Fibroblast of skin of left biceps (primary cell): ENCODE measurements at places on chromosomes 12 and 14.
A peak's percentile ranks its signal among the peaks of the same experiment; 100 is the strongest.

DNA sequence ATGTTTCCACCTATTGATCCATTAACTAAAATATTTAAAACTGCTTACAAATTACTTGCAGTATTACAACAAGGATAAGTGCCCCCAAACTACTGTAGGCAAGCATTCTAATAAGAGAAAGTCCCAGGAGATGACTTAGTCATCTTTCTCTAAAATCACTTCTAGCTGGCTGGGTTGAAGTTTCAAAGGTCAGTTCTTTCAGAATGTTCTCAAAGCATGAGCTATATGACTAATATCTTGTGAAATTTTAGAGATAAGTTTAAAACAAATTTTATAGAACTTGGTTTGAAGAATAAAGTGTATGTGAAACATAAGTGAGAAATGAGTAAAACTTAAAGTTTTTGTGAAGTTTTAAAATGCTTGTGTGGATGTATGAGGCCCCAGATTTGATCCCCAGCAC is 24.3 kb upstream of the OR6J1 start:
- DNase-seq, result no peak

GRCh38 chr12:121205491-121205890 is 4.4 kb upstream of the P2RX4 start:
- no peak for DNase-seq

DNA sequence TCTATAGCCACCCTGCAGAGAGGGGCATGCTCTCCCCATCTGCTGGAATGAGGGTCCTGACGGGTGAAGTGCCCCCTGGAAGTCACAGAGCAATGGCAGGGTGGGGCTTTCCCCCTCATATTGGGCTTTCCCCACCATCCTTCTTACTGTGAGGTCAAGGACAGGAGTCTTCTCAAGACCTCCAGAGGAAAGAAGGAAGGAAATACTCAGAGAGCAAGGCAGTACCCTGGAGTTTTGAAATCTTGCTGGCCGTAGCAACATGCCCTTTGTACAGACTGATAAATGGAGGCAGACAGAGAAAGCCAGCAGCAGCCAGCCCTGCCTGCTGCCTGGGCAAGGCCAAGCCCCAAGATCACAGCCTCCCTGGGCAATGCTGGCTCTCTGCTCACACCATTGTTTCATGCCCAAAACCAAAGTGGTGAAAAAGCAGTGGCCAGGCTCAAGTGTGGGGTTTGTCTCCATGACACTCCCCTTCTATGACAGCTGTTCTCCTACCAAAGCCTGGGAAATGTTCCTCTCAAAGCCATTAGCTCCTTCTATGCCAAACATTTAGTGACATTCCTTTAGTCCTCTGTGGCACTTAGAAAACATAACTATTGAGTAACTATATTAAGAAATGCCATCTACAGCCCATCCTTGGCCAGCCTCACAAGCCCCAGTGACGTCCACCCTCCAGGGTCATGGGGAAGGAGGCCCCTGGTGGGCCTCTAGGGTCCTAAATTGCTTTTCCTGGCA is 13.2 kb upstream of the ITPK1 start:
- no peak for DNase-seq

DNA sequence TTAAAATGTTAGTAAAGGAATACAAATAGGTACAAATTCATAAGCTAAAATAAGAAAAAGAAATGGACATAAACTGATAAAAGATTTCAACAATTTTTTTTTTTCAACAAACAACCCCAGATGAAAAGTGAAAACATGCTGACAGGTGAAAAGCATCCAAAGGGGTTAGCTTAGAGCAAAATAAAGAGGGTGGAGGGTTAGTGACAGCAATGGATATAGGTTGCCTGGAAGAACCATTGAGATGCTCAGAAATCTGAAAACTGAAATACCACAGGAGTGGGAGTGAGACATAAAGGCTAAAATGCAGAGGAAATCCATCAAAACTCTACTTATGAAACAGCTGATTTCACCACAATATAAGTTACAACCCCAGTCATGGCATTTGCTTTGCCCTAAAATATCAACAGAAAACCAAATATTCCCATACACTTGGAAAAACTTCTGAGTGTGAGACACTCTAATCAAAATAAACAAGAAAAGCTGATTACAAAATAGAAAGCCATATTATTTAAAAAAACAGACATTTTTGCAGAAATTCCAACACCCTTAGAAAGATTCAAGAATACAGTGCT is 136.3 kb upstream of the PLEKHG7 start:
- DNase-seq, result no peak

- no peak for DNase-seq
These were observed 43.1 kb downstream of the ZFP36L1 start for GRCh38 chr14:68749487-68750475.

DNA sequence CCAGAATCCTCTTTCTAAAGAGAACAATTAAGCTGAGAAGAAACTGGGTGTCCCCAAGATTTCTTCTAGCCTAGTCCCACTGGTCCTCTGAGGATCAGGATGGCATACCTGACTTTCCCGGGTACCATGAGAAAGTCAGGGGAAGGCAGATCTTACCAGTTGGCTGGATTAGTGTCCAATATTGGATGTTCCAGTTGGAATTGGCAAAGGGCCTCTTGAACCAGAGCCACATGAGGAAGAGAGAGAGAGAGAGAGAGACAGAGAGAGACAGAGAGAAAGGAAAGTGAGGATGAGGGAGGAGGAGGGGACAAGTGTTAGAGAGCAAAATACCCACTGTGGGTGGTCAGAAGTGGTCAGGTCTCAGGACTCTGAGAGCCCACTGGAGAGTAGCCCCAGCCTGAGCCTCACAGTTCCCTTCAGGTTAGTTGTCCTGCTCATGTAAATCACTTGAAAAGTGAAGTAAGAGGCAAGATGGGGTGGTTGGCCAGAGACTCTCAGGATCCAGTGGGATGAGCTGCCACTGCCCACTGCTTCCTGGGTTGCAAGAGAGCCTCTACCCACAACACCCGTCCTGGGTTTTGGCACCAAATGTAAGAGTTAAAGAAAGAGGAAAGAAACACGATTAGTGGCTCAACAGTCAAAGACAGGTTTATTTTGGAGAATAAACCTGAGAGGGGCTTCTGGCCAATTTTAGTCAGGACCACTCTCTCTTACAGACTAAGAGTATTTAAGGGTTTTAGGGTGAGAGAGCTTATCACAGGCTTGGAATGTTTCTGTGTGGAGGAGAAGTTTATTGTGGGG is 28.4 kb upstream of the A2M start:
- DNase-seq, result no peak

DNA sequence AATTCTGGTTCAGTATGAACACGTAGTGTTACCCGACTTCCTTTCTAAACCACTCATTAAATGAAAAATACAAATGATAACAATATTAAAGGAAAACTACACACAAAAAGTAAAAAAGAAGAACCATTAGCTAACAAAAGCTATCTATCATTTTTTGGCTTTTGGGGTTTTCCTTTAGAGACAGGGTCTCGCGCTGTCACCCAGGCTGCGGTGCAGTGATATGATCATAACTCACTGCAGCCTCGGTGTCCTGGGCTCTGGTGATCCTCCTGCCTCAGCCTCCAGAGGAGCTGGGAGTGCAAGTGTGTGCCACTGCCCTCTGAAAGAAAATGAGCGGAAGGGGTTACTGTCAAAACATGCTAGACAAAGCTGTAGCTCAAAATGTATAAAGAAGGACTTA is 238.2 kb upstream of the AVPR1A start:
- DNase-seq, result no peak

- DNase-seq, result no peak
These were observed 290.4 kb downstream of the SLC16A7 start for GRCh38 chr12:59886131-59886733.

DNA sequence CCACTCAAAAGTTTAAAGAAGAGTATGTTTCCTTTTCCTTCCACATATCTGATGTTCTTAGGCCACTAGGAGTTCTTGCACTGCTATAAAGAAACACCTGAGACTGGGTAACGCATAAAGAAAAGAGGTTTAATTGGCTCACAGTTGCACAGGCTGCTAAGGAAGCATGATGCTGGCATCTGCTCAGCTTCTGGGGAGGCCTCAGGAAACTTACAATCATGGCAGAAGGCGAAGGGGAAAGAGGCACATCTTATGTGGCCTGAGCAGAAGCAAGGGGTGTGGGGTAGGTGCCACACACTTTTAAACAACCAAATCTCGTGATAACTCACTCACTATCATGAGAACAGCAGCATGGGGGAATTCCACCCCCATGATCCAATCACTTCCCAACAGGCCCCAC is 7.7 kb upstream of the CRADD start:
- DNase-seq, result no peak

DNA sequence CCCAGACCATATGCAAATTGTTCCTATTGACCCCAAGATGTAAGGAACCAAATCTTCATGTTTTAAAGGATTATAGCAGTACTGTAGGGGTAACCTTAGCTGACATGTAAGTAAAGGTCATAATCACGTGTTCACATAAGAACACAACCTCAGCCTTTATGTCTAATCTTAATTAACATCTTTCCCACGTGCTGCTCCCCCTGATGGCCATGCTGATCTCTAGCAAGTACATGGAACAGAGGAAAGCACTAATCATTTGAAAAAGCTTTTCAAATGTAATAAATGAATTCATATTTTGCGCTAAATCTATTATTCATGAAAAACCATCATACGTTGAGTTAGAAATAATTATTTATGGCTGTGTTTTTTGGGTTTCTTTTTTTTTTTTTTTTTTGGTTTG is 30.5 kb upstream of the ITPR2 start:
- no peak for DNase-seq

DNA sequence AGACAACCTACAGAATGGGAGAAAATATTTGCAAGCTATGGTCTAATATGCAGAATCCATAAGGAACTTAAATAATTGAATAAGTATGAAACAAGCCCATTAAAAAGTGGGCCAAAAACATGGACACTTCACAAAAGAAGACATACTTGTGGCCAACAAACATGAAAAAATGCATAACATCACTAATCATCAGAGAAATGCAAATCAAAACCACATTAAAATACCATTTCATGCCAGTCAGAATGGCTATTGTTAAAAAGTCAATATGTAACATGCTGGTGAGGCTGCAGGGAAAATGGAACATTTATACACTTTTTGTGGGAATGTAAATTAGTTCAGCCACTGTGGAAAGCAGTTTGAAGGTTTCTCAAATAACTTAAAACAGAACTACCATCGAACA is 945.4 kb upstream of the FLRT2 start:
- peak; percentile 5 for DNase-seq

GRCh38 chr12:66051361-66051760 is 79.2 kb downstream of the LLPH start:
- no peak for DNase-seq

DNA sequence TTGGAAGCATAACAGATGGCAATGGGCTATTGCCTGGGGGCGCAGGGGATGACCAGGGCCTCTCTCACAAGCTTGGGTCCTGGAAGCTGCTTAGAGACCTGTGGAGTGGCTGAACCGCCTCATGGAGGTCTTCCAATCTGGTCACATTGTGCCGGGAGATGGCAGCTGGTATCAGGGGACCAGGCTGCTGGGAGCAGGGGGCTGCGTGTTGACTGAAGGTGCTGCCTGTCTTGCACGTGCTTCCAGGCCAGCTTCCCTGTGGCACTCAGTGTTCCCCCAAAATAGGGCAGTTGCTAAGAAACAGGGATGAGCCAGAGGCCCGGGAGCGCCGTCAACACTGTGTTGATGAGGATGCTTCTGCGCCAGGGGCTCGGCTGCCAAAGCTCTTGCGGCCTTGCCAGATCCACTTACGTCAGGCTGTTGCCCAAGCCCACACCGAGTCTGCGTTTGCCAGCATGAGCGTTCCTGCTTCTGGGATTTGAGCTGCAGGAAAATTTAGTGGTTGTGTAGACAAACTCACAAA is 39.8 kb downstream of the ELK3 start:
- peak; percentile 32 for DNase-seq

DNA sequence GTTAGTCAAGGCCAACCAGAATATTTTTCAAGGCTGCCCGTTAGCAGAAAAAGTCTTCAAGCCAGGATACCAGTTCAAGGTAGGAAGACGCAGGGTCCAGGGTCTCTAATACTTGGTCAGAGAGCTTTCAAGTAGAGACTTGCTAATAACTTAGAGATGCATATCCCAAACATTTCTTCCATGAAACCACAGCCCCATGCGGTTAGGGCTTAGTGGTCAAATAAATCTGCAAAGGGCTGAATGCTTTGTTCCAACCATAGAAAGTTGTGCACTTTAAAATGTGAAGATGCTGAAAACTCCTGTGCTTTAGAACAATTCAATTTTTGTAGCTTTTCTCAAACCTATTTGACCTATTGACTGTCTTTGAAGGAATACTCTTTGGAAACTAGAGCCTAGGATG is 208.9 kb downstream of the PIK3C2G start:
- DNase-seq, result no peak

- peak; percentile 6 for DNase-seq
These were observed 47.9 kb downstream of the GALC start for GRCh38 chr14:87944987-87945604.

DNA sequence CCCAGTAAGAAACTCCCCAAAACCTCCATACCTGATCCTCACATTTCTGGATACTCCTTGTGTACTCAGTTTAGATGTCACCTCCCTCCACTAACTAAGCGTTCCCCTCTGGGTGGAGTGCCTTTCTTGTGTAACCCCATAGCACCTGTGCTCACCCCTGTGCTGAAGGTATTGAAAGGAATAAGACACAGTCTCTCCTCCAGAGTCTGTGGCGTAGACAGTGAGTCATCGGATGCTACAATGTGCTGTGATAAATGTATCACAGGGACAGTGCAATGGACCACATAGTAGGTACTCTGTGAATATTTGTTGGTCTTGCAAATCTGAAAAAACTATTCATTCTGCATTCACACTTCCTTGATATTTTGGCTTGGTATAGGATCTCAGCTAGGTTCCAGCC is 30.8 kb downstream of the TSPAN9 start:
- no peak for DNase-seq

DNA sequence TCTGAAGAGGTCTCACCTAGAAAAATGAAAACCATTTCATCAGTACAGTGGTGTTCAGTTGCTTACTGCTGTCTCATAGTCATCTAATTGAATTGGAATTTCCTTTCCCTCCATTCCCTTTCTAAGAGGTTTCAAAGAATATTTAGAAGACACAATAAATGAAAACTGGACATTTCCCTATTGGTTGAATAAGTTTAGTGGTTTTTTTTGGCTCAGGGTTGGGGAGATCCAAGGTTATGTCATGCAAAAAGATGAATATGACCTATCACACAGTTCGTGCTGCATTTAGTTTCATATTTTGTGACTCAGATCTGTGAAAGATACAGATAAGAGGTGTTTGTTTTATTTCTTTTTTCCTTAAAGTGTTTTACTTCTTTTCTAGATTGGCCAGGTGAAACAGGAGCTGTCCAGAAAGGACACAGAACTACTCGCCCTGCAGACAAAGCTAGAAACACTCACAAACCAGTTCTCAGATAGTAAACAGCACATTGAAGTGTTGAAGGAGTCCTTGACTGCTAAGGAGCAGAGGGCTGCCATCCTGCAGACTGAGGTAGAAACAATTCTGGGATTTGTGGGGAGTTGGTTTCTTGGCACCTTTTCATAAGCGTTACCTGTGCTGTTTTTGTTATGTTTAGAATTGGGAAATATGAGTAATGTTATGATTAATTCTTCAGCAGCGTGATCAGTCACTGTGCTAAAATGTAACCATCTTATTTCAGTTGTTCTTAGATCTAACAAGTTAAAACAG is 124.6 kb downstream of the ERC1 start:
- peak; percentile 52 for DNase-seq
